Right lobe of liver (tissue), 6 donors: ENCODE measurements at places on chromosomes 3 and 15.

DNA sequence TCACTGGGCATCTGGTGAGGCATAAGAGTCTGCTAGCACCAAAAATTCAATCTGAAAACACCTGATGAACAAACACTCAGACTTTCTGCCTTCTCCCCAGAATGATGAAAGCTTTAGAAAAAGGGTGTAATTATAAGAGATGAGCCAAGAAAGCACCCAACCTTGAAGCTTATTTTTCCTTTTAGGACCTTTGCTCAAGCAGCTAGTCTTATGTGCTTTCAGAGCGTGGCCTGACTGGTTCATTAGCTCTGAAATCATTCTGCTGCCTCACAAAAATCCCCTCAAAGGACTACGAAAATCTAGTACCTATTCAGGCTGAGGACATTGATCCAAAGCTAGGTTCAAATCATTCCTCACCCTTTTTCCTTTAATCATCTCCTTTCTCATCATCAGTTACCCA, 662.3 kb downstream of the MAGI1 start:
- H3K4me3 ChIP-seq: no peak overlapping the region
- DNase-seq: no peak
- no peaks in the 10 kb centered on the region for H3K27me3 ChIP-seq

DNA sequence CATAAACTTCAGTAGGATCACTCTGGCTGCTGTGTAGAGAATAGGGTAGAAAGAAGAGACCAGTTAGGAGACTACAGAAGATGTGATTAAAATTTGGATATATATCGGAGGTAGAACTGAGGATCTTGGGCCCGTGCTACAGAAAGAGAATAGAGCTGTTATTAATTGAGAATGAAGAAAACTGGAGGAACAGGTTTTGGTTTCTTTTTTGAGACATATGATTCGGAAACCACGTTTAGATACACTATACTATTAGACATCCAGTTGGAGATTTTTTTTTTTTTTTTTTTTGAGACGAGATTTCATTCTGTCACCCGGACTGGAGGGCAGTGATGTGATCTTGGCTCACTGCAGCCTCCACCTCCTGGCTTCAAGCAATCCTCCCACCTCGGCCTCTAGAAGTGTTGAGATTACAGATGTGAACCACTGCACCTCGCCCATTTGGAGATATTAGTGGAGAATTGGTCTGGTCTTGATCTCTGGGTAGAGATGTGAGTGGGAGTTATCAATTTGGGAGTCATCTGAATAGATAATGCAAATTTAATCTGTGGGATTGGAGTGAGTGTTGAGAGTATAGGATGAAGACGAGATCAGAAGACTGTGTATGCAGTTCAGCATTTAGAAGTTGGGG, 50.9 kb downstream of the TCF12 start:
- no peak for DNase-seq
- no peaks in the 10 kb centered on the region for H3K4me1 ChIP-seq
- H3K4me3 ChIP-seq: no peak overlapping the region
- no peaks in the 10 kb centered on the region for H3K27me3 ChIP-seq

- H3K27ac ChIP-seq: no peak overlapping the region
- no peaks in the 10 kb centered on the region for H3K4me1 ChIP-seq
- H3K36me3 ChIP-seq: no peaks in the 10 kb centered on the region
- no peak for DNase-seq
- H3K27me3 ChIP-seq: no peaks in the 10 kb centered on the region
- no peak overlapping the region for H3K4me3 ChIP-seq
Measured at GRCh38 chr3:62817678-62818077, 57.5 kb downstream of the CADPS start.

DNA sequence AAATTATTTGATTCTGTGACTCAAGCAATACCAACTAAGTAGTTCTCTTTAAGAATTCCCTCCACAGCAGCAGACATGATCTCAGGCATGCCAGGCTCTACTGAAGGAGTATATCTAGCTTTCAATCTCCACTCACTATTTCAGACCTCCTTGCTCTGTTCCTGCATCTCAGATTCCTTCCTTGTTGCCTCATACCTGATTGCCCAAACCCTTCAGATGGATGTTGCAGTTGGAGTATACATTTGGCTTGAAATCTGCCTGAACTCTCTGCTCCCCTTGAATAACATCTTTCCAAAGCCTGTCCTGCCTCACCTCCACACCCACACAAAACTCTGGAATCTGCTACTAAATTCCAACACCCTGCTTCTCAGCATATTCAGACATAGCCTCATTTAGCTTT, 19.8 kb upstream of the TM4SF4 start:
- no peaks in the 10 kb centered on the region for H3K36me3 ChIP-seq
- H3K4me1 ChIP-seq: no peaks in the 10 kb centered on the region
- H3K4me3 ChIP-seq: no peak overlapping the region
- H3K27me3 ChIP-seq: no peaks in the 10 kb centered on the region

GRCh38 chr15:65189102-65189740, 4.1 kb upstream of the CLPX start:
- DNase-seq: no peak
- H3K4me1 ChIP-seq: no peaks in the 10 kb centered on the region
- H3K4me3 ChIP-seq: no peak overlapping the region

GRCh38 chr3:48194446-48195071, 6.3 kb upstream of the CDC25A start:
- H3K27me3 ChIP-seq: no peaks in the 10 kb centered on the region
- no peaks in the 10 kb centered on the region for H3K36me3 ChIP-seq
- H3K4me3 ChIP-seq: no peak overlapping the region
- H3K27ac ChIP-seq: no peak overlapping the region

DNA sequence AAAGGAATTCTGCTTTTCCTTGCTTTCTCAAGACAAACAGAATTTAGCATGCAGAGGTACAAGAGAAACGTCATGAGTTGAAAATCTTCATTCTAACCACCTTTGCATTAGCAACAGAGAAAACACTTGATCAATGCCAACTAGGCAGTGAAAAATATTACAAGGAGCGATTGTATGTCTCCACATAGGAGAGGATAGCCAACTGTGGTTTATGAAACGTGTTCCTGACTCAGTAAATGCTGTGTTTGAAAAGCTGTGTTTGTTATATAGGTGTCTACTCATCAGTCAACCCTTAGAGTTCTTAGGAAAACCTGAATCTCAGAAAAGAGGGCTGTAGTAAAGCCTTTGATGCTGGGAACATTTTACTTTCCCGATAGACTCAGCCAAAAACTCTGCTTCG, 102.4 kb downstream of the FRMD4B start:
- H3K4me3 ChIP-seq: no peak overlapping the region
- no peak for DNase-seq
- H3K36me3 ChIP-seq: no peaks in the 10 kb centered on the region
